ENCODE measurements at places on chromosomes 11 and 22.

DNA sequence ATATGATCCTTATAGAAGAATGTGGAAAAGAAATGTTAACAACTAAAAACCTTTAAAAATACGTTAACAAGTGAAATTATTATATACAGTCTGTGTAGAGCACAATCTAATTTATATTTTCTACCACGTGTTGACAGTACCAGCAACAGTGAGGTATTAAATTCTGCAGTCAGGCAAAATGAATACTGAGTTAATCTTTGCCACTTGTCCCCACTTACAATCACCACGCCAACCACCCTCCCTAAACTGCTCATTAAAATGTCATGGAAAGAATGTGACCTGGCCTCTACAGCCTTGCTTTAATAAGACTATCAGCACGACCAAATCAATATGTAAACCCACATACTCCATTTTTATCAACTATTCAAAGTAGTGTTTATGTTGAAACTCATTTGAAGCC lies 28.5 kb upstream of the EIF3M start:
- DNase-seq = no peak

DNA sequence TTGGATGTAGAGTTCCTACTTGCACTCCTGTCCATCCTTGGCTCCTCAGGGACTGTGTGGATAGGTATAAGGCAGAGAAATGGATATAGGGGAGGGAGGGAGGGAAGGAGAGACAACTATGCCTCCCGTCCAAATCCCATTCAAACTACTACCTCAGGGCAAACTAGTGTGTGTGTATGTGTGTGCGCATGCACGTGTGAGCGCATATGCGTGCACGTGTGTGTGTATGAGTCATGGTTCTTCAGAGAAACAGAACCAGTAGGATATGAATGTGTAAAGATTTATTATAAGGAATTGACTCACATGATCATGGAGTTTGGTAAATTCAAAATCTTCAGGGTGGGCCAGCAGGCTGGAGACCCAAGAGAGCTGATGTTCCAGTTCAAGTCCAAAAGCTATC lies 42.2 kb upstream of the DRD2 start:
- DNase-seq = no peak

DNA sequence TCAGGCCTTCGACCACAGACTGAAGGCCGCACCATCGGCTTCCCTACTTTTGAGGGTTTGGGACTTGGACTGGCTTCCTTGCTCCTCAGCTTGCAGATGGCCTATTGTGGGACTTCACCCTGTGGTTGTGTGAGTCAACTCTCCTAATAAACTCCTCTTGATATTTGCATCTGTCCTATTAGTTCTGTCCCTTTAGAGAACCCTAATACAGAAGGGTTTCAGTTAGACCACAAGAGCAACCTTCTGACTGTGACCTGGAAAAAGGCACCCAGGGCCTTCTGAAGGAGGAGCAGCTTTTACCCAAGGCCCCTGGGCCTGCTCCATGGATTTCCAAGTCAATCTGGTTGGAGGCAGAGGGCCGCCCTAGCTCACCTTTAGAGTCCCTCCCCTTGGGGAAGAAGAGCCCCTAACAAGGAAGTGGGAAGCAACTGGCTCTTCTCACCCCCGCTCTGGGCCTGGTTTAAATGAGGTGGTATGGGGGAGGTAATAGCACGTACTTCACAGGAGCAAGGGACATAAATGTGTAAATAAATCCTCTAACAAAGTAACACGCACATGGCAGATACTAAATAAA lies 11.2 kb upstream of the CHST1 start:
- no peak for DNase-seq

DNA sequence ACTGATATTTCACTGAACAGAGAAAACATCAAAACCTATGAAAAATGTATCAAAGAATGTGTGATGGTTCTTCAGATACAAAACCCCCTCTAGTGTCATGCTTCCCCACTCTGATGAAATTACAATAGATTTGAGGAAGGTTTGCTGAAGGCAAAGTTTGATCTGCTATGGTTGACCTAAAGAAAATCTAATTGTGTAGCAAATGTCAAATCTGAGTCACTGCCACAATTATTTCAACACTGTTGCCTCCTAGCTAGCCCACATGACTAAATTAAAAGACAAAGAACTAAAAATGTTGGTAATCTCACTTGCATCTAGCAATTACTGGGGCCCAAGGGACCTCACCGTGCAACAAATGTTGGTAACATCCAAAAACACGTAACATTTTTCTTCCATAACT lies 728.0 kb downstream of the DLG2 start:
- DNase-seq = no peak

DNA sequence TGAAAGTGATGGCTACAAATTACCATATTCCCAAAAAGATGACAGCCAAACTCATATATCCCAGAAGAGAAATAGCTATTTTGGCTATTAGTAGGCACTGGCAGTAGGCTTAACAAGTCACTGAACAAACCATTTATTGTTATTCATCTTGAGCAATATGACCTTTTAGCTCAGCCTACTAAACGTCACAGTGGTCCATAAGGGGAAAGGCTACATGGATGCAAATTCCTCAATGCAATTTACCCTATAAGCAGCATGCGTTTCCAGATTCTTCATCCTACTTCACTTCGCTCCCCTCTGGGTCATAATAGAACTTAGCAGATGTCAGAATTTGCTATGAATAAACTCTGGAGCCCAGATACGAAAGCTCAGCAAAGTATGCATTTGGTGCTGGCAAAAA lies 114.0 kb downstream of the SIK3 start:
- DNase-seq = no peak

GRCh38 chr11:32139896-32140520 lies 49.1 kb downstream of the RCN1 start:
- no peak for DNase-seq

DNA sequence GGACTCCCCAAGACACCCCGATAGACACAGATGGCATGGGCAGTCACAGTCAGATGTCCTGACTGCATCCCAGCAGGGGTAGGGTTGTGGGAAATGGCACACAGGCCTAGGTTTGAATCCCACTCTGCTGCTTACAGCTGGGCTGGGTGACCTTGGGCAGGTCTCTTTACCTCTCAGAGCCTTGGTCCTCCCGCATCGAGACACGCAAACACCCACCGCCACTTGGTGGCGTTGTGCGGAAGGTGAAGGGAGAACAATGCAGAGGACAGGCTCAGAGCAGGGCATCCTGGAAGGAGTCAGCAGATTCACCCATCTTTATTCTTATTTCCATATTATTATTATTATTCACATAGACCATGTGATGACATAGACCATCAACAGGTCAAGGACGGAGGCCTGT lies 140.5 kb downstream of the MIAT start:
- no peak for DNase-seq

DNA sequence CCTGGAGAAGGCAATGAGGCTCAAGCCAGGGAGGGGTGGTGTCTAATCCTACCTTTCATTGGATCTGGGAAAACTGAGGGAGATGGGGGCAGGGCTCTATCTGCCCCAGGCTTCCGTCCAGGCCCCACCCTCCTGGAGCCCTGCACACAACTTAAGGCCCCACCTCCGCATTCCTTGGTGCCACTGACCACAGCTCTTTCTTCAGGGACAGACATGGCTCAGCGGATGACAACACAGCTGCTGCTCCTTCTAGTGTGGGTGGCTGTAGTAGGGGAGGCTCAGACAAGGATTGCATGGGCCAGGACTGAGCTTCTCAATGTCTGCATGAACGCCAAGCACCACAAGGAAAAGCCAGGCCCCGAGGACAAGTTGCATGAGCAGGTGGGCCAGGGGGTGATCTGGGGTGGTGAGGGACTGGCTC lies at the start of gene FOLR1:
Gene FOLR1 (plus strand): TSS at position 180 of the 421 bp plus-strand sequence. CDS start 34 bp downstream, at position 214.
- no peak for DNase-seq
